ENCODE measurements at places on chromosomes 2 and 18.

DNA sequence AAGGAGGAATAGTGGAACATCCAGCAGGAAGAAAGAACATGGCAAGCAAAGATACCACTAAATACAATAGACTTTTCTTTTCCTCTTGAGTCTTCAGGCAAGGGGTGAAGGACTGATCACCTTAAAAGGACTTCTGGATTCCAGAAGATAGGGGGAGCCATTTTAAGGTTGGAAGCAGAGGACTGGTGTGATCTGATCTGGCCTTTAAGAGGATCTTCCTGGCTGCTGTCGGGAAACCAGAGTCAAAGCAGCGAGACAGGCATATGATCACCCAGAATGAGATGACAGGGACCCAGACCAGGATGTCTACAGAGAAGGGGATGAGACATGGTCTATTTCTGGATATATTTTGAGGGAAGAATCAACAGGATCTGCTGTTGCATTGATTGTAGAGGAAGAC, 558.0 kb downstream of the STK39 start:
- no peak for DNase-seq

DNA sequence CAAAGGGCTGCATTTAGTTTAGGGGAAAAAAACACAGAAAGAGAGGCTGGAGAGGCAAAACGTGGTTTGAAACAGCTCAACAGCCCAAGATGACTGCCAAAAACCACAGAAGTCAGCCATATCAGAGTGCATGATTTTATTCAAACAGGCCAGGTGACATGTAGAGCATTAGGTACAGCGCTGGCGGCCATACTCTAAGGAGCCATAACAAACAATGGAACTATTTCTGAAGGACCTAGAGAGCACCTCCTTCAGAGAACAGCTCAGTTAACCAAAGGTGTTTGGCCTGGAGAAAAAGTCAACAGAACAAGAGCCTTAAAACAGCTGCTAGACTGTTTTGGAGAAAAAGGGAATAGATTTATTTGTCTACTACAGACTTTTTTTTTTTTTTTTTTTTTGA, 2.6 kb downstream of the THADA start:
- no peak for DNase-seq

DNA sequence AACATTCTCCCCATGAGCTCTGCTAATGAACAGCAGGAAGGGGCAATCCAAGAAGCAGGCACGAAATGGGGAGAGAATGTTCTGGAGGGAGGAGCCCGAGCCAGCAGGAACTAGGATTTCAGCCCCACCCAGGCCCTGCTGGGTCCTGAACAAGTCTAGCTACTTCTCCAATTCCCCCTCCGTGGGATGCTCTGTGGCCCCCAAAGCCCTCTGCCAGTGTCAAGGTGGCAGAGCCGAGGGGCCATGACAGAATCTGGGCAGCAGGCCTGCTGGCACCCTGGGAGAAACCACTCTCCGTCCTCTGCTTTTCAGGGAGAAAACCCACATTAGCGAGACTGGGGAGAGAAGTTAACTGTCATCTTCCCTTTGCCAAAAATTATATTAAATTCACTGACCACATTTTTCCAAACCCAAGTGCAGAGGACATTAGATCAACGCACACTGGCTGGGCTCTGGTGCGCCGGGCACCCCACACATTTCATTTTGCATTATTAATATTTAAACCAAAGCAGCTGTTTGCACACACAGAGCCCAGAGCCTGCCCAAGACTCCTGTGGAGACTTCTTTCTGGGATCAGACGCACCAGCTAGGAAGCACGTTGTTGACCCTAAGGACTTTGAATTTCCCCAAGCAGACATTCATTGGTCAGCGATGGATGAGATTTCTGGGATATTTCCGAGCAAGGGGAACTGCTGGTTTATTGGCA, 80.2 kb upstream of the PKDCC start:
- no peak for DNase-seq

DNA sequence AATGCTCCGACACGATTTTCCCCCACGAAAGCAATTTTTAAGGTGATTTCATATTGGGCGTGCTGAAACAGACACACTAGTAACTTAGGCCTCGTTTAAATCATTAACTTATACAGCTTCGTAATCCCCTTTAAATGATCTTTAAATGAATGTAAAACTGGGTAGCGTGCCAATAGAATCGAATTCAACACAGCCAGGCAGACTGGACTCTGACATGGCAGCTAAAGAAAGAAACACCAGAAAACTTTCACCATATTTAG, 2.4 kb upstream of the ID2 start:
- DNase-seq, result no peak

DNA sequence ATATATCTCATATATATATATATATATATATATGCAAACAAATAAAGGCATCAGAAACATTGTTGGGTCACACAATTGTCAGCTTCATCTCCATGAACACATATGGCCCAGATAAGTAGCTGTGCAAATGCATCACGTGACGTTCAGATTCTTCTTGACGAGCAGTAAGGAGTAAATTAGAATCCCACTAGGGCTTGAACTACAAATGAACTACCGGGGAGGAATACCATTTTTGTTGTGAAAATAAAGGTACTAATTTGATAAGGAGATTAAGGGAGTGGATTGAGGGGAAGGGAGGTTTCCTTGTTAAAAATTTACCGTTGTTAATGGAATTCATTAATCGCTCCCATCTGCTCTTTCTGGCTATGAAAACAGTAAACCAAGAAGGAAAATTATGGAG, 186.5 kb upstream of the COPS8 start:
- no peak for DNase-seq

- DNase-seq, result no peak
Observed at GRCh38 chr2:33788044-33788443, 188.9 kb upstream of the FAM98A start.

Measured in stimulated activated CD8-positive, alpha-beta memory T cell treated with anti-CD3 and anti-CD28 coated beads, Interleukin-4, amount 100 ng/mL, for 48 hours (primary cell).